ENCODE measurements at places on chromosomes 11 and 22.

DNA sequence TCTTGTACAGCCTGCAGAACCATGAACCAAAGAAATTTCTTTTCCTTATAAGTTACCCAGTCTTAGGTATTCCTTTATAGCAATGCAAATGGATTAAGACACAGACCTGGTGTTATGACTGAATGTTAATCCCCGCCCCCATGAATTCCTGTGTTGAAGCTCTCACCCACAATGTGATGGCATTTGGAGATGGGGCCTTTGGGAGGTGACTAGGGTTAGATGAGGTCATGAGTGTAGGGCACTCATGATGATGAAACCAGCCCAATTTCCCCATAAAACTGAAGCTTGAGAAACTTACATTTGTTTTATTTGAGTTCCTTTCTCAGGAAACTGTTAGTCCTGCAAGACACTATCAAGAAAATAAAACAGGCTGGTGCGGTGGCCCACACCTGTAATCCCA is 115.8 kb upstream of the THY1 start:
- no peak for DNase-seq

GRCh38 chr22:29936186-29936585 is 53.2 kb downstream of the MTMR3 start:
- DNase-seq: no peak

GRCh38 chr11:85590848-85591483 is 36.2 kb downstream of the DLG2 start:
- DNase-seq: no peak

GRCh38 chr11:122253589-122254231 is 137.7 kb upstream of the BLID start:
- no peak for DNase-seq

Data from CMK (cell line).